PC-9 (cell line): ENCODE measurements at places on chromosomes 2 and 18. TPM values are rescaled to one million over a fixed set of nuclear protein-coding genes. Genes with fewer than 3 reads are reported as not detected.

GRCh38 chr2:76558157-76558556 lies 847.4 kb upstream of the GCFC2 start:
- DNase-seq: no peak

GRCh38 chr2:185372188-185372587 lies 366.4 kb upstream of the FSIP2 start:
- no peak for DNase-seq

The SALL3 gene
- not detected in 2 replicates for total RNA-seq

The IL18R1 gene
- total RNA-seq: 1.9 and 3.4 TPM in 2 replicates

The UNC80 gene
- total RNA-seq: not detected in 2 replicates

GRCh38 chr2:88737385-88737784 lies 45.9 kb downstream of the RPIA start:
- DNase-seq: peak; percentile 38

DNA sequence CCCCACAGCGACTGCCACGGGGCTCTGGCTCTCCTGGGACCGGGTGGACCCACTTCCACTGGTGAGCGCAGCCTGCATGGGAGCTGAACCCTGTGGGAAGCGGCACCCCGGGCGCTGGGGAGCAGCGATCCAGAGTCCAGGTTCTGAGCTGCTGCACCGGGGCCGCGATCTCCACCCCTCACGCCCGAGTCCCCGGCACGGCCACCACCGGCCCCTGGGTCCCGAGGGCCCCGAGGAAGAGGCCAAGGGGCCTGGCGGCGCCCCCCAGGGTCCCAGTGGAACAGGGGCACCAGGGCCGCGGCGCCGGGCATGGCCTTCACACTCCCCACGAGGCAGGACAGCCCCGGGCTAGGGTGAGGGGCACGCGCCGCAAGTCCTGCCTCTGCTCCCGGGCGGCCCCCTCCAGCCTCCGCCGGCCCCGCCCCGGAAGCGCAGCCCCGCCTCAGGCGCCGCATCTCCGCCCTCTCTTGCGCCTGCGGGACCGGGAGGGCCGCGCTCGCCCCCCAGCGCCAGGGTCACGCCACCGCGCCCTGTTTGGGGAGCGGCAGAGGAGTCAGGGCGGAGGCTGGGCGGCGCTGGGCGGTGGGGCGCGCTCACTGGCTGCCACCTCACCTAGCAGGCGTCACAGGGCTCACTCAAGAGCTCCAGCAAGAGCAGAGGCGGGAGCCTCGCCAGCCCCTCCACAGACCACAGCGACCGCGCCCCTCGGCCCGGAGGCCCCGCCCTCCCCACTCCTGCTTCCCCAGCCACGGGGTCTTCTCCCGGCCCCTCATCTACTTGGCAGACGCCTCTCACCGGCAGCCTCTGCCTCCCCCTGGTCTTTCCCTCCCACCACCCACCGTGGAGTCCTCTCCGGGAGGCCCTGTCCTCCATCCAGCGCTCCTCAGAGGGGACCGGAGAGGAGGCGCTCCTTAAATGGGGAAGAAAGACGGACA lies 26.8 kb downstream of the THAP4 start:
- peak; percentile 98 for DNase-seq

The LBX2 gene
- 0.76 and 2.0 TPM in 2 replicates for total RNA-seq

GRCh38 chr2:18159896-18160295 lies 281.4 kb downstream of the KCNS3 start:
- no peak for DNase-seq

The LOXL3 gene
- total RNA-seq: 3.1 and 5.0 TPM in 2 replicates

GRCh38 chr2:147867050-147867449 lies 22.2 kb downstream of the ACVR2A start:
- DNase-seq: no peak
